AG10803 (cell line): ENCODE measurements at places on chromosomes 12 and 14.

DNA sequence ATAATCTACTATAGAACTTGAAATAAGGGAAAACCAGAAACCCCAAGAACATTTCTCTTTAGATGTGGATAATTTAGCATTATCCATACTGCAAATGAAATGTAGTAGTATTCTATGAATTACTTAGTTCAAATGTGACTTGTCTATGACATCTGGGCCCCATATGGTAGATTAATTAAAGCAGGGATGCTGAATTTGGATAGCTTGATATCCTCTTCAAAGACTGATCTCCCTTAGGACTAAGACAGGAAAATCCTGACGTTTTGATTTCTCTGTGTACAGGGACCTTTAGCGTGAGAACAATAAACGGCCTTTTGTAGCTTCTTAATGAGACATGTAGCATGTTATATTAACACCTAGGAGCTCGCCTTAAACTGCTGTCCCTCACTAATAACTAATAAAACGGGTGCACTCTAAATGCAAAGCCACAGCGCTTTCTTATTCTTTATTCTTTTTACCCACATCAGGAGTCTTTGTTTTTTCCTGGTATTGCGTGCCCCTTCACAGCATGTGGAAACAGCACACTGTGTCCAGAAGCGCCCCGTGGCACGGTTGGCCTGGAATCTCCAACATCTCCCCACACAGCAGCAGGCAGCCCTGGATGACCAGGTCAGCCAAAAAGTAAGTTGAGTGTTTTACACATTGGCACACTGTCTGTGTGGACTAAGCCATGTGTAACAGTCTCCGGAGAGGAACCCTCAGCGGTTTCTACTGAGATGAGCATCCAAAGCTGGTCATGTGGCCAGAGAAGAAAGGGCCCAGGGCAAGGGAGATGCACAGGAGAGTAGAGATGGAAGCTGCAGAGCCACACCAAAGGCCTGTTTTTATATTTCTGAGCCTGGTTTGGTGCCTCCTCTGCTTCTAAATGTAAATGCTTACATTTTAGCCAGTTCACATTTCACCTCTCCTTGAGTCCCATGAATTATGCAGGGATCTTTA, 93.1 kb downstream of the SRGAP1 start:
- DNase-seq, result peak; percentile 73

GRCh38 chr12:77782034-77782433, 48.7 kb upstream of the NAV3 start:
- DNase-seq, result no peak

GRCh38 chr12:25546318-25546717, 6.8 kb downstream of the LMNTD1 start:
- DNase-seq, result no peak

- peak; percentile 83 for DNase-seq
Measured at GRCh38 chr12:47892819-47893218, 12.0 kb downstream of the VDR start.

DNA sequence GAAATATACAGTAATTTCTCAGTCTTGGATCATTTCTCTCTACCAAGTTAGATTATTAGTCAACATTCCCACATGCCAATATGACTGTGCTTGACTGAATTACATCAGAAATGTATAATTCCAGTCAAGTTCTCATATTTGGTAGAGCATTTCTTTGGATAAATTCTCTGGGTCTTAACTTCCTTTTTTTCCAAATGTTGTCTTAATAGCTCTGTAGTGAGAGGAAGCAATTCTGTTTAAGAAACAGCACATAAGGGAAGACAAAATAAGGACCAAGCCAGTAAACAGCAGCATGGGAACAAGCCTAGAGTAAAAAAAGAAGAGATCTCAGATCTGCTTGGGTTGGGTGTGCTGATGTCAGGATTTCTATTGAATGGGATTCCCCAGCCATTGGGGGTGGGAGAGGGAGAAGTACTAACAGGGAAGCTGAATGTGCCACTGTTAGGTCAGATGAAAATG, 14.2 kb upstream of the DYRK2 start:
- no peak for DNase-seq

DNA sequence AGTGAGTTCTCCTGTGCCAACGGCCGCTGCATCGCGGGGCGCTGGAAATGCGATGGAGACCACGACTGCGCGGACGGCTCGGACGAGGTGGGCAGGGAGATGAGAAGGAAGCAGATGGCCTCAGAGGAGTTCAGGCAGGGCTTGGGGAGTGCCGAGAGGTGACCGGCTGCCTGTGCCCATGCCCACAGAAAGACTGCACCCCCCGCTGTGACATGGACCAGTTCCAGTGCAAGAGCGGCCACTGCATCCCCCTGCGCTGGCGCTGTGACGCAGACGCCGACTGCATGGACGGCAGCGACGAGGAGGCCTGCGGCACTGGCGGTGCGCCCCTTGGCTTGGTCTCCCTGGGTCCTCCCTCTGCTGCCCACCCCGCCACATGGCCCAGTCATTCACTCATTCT, 13.4 kb upstream of the NXPH4 start:
- no peak for DNase-seq

DNA sequence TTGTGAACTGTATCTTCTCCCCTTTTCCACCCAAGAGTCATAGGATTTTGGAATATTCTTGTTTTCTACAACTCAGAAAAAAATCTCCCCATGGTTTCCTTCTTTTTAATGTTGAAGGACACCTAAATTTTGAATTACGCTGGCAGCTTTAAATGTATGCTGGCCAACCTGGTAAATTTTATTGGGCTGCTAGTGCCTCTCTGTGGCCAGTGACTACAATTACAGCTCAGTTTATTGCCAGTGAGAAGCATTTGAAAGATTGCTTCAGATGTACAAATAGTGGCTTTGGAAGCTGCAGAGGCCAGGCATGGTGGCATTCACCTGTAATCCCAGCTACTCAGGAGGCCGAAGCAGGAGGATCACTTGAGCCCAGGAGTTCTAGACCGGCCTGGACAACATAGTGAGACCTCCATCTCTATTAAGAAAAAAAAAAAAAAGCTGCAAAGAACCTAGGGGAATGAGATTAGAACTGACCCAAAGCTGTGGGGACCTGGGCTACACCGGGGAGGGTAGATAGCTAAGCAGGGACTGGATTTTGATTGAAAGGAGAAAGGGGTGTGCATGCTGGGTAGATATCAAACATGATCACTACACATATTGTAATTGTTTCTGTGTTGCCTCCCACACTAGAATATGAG, 7.6 kb upstream of the RAB21 start:
- peak; percentile 73 for DNase-seq

- no peak for DNase-seq
Measured at GRCh38 chr12:53988541-53989226, 3.7 kb downstream of the HOXC10 start.
